ENCODE measurements at places on chromosomes 13 and 19. TPM values are rescaled to one million over a fixed set of nuclear protein-coding genes. Genes with fewer than 3 reads are reported as not detected.
A peak's percentile ranks its signal among the peaks of the same experiment; 100 is the strongest.

DNA sequence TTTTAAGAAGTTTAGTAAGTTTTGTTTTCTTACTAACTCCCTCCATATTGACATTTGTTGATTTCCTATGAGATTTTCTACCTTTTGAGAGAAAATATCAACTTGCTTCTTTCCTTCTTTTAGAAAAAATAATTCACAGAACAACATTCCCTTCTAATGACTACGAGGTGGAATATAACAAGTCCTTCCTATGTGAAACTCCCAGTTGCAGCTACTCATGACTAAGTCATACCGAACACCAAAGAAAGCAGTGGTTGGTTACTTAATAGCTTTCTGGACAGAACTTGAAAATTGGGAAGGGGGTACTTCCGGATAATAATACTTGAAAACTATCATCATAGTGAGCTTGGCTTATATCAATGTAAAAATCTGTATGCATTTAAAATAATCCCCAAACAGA, 144.8 kb downstream of the DACH1 start:
- H3K4me3 ChIP-seq = no peak overlapping the region
- no peaks in the 10 kb centered on the region for H3K27me3 ChIP-seq
- H3K36me3 ChIP-seq = no peaks in the 10 kb centered on the region
- no peak overlapping the region for H3K27ac ChIP-seq
- no peak for DNase-seq

DNA sequence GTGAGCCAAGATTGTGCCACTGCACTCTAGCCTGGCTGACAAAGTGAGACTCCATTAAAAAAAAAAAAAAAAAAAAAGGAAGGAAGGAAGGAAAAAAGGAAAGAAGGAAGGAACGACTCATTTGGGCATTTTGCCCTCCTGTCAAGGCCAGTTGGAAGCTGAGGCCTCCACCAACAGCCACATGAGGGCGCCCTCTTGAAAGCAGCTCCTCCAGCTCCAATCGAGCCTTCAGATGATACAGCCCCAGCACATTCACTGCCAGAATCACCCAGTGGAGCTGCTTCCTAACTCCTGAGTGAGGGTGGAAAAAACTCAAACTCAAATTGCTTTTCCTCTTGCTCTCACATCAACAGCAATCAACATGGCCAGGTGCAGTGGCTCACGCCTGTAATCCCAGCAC, 40.9 kb downstream of the GNG7 start:
- no peak overlapping the region for H3K4me3 ChIP-seq
- H3K27me3 ChIP-seq = no peaks in the 10 kb centered on the region
- no peaks in the 10 kb centered on the region for H3K36me3 ChIP-seq
- DNase-seq = no peak
- H3K27ac ChIP-seq = no peak overlapping the region

GNG7 gene
- total RNA-seq = not detected

DNA sequence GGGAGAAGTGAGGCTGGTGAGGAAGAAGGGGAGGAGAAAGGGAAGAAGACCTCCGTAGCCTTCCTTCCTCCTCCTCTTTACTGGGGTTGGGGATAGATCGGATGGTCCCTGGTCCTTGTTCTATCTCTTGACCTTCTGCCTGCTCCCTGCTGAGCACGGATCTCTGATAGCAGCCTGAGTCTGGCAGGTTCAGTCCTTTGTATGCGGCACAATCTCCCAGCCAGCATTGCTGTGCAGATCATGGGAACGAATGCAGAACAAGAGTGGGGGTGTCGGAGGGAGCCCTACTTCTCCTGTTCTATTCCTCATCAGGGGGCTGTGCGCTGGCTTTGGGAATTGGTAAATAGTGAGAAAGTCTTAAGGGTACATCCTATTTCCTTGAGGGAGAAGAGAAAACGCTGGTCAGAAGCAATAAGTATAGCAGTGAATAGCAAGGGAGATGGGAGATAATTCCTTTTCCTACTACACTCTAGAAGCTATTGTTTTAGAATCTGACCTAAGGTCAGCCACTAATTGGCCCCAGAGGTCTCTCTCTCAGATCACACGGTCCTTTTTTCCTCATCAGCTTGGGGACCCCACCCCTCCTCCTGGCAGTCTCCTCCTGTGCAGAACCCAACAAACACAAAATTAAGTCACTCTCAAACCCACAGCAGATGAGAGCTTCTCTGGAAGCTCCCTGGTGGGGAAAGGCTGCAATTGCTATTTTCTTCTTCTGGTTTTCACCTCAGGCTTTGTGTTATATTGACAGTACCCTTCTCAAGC, 41.0 kb downstream of the KL start:
- H3K4me3 ChIP-seq = no peak overlapping the region
- H3K27me3 ChIP-seq = no peaks in the 10 kb centered on the region
- H3K36me3 ChIP-seq = no peaks in the 10 kb centered on the region
- H3K4me1 ChIP-seq = no peaks in the 10 kb centered on the region
- H3K27ac ChIP-seq = no peak overlapping the region

GRCh38 chr13:45511310-45512097, 46.8 kb downstream of the COG3 start:
- H3K4me3 ChIP-seq = no peak overlapping the region
- peaks cover 23% of the 10 kb centered on the region for H3K4me1 ChIP-seq
- DNase-seq = peak; percentile 48
- peaks cover 29% of the 10 kb centered on the region for H3K36me3 ChIP-seq

DNA sequence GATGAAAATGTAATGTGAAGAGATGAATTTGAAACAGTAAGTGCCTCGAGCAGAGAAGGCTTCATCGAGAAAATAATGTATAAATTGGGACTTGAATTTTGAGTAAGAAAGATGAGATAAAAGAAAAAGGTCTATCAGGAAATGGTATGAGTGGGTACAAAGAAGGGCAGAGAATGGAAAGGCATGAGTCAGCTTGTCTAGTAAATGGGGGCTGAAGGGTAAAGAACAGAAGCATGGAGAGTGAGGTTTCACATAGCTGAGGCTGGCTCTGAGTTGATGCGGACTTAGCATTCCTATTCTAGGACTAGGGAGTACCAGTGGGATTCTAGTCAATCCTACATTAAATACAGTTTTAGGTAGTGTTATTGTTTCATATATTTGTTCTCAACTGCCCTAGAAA, 85.8 kb downstream of the ZC3H13 start:
- peaks cover 8% of the 10 kb centered on the region for H3K4me1 ChIP-seq
- H3K27ac ChIP-seq = no peak overlapping the region
- no peaks in the 10 kb centered on the region for H3K27me3 ChIP-seq
- DNase-seq = no peak
- no peak overlapping the region for H3K4me3 ChIP-seq

DNA sequence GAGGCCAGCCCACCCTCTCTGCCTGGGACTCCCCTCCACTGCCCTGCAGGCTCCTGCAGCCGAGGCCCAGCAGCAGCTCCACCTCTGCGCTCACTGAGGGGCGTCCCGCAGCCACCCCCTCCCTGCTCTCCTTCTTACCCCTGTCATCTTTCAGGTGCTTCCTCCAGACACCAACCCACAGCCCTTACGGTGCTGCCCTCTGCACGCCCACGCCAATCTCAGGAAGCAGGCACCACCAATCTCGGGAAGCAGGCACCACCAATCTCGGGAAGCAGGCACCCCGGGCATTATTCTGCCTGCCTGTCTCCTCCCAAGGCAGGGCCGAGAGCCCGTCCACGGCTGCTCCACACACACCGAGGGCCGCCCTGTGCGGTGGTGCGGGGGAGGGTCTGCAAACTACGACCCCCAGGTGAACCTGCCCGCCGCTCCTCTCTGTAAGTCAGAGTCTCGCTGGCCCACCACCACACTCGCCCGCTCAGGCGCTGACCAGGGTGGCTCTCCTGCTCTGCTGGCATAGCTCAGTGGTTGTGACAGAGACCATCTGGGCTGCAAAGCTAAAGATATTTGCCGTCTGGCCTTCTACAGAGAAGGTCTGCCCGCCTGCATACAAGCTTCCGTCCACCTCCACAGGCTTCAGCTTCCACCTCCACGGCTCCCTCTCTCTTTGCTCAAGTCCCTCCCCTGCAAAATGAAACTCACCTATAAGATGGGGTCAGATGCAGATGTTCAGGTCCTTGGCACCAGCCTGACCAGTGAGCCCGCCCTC, 2.9 kb downstream of the LSM7 start:
- peaks cover 39% of the 10 kb centered on the region for H3K4me1 ChIP-seq
- peaks cover 15% of the 10 kb centered on the region for H3K36me3 ChIP-seq
- DNase-seq = no peak
- H3K27ac ChIP-seq = no peak overlapping the region
- H3K27me3 ChIP-seq = no peaks in the 10 kb centered on the region

RFXAP gene
- 20.9 TPM for total RNA-seq

CILP2 gene
- total RNA-seq = 0.12 TPM

- no peaks in the 10 kb centered on the region for H3K36me3 ChIP-seq
- no peak overlapping the region for H3K27ac ChIP-seq
- H3K4me1 ChIP-seq = peaks cover 15% of the 10 kb centered on the region
- peaks cover 76% of the 10 kb centered on the region for H3K27me3 ChIP-seq
- H3K4me3 ChIP-seq = no peak overlapping the region
- no peak for DNase-seq
Measured at GRCh38 chr13:111111376-111111937, 3.7 kb upstream of the ARHGEF7 start.

- no peaks in the 10 kb centered on the region for H3K36me3 ChIP-seq
- no peak for DNase-seq
- H3K27me3 ChIP-seq = no peaks in the 10 kb centered on the region
- H3K27ac ChIP-seq = no peak overlapping the region
Measured at GRCh38 chr13:75938811-75939560, 302.9 kb downstream of the LMO7 start.

ATP4A gene
- total RNA-seq = not detected

DNA sequence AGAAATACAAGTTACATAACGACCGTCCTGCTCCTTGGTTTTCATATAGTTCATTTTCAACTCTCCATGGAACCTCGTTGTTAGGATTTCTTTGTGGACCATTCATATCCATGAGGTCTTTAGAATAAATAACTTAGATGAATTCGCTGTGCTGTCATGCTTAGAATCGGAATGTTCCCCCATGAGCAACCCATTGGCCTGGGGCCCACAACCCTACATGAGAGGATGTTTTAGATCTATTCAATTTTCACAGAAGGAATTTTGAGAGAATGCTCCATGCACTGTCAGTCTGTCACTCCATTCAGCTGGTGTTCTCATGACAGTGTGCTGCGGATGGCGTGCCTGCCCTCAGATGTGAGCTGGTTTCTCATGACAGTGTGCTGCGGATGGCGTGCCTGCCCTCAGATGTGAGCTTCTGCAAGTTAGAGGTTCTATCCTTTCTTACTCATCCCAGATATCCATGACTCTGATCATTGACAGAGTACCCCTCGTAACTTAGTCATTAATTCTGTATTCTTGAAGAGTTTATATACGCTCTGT, 1193.1 kb downstream of the EFNB2 start:
- DNase-seq = no peak
- H3K36me3 ChIP-seq = no peaks in the 10 kb centered on the region
- H3K4me3 ChIP-seq = no peak overlapping the region
- no peaks in the 10 kb centered on the region for H3K4me1 ChIP-seq
- no peak overlapping the region for H3K27ac ChIP-seq

DNA sequence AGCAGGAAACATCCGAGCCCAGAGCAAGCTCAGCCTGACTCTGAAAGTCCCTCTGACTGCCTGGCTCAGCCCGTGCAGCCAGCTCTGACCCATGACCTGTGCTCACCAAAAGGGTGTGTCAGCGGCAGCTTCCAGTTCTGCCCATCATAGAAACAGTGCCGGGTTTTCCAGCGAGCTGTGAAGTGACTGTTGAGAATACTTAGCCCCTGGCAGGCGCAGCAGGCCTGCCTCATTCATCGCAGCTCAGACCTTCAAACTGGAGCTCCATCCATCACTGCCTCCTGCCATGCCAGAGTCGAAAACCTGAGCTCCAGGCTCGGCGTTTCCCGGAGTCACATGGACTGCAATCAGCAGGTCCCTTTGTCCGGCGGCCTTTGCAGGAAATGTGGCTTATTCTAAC, 16.3 kb upstream of the GSX1 start:
- H3K4me1 ChIP-seq = no peaks in the 10 kb centered on the region
- no peak overlapping the region for H3K27ac ChIP-seq
- no peaks in the 10 kb centered on the region for H3K36me3 ChIP-seq
- H3K27me3 ChIP-seq = peaks cover 53% of the 10 kb centered on the region

GRCh38 chr13:113585896-113586295, 1.3 kb downstream of the TFDP1 start:
- H3K27me3 ChIP-seq = no peaks in the 10 kb centered on the region
- H3K27ac ChIP-seq = peak overlapping the region; percentile 86
- DNase-seq = peak; percentile 50
- H3K4me1 ChIP-seq = peaks cover 38% of the 10 kb centered on the region

DNA sequence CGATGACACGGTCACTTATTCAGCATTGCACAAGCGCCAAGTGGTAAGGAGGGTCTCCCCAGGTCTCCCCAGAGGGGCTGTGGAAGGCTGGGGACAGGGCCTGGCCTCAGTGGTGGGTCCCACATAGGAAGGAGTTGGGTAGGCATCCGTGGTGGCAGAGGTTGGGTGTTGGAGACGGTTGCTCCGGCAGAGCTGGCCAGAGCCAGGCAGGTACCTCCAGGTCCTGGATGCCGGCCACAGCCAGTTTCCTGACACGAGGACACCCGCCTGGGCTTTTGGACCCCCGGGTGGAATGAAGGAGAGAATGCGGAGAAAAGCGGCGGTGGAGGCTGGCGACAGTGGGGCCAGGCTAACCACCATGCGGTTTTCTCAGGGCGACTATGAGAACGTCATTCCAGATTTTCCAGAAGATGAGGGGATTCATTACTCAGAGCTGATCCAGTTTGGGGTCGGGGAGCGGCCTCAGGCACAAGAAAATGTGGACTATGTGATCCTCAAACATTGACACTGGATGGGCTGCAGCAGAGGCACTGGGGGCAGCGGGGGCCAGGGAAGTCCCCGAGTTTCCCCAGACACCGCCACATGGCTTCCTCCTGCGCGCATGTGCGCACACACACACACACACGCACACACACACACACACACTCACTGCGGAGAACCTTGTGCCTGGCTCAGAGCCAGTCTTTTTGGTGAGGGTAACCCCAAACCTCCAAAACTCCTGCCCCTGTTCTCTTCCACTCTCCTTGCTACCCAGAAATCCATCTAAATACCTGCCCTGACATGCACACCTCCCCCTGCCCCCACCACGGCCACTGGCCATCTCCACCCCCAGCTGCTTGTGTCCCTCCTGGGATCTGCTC, 1.3 kb upstream of the FFAR1 start:
- H3K4me1 ChIP-seq = peaks cover 27% of the 10 kb centered on the region
- H3K4me3 ChIP-seq = no peak overlapping the region
- H3K27ac ChIP-seq = peak overlapping the region; percentile 17
- H3K27me3 ChIP-seq = peaks cover 56% of the 10 kb centered on the region
- DNase-seq = peak; percentile 73
- H3K36me3 ChIP-seq = no peaks in the 10 kb centered on the region

UPK1A gene
- not detected for total RNA-seq
